Naive thymus-derived CD8-positive, alpha-beta T cell (primary cell): ENCODE measurements at places on chromosomes 12 and 14. TPM values are rescaled to one million over a fixed set of nuclear protein-coding genes. Genes with fewer than 3 reads are reported as not detected.

- DNase-seq = no peak
Measured at GRCh38 chr12:130160711-130161231, 1.5 kb upstream of the FZD10 start.

- no peak for DNase-seq
Measured at GRCh38 chr14:106216679-106217078, 690.3 kb downstream of the TMEM121 start.

DNA sequence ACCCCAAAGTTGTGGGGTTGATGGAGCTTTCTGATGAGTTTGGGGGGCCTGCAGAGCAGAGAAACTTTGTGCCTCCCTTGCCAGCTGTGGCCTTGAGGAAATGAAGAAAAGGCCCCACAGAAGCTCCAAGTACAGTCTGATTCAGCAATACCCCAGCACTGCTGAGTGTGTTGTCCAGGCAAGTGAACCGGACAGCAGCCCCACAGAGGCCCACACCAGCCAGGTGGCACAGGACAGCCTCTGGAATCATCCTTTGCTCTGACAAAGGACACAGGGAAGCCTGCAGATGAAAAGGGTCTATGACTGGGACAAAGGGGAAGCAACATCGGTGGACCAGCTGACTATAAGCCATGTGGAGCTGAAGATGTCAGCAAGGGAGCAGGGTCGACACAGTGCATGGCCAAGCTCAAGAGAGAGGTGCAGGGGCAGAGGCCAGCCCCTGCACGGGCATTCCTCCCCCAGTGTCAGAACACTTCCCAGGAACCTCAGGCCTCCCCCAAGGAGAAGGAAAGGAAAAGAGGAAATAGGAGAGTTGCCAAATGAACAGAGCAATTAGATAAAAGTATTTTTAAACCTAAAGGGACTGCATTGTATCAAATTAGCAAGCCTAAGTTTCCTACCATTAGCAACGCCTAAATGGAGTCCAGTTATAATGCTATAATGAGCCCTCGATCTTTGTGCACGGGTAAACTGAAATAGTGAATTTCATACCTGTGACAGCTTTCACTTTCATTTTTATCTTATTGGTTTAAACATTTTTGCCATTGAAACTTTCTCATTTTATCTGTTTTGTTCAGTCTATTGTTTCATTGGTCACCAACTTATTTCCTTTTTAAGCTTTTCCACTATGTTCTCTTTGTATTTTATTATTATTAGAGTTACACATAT is 46.3 kb upstream of the PTGDR start:
- DNase-seq = no peak

DNA sequence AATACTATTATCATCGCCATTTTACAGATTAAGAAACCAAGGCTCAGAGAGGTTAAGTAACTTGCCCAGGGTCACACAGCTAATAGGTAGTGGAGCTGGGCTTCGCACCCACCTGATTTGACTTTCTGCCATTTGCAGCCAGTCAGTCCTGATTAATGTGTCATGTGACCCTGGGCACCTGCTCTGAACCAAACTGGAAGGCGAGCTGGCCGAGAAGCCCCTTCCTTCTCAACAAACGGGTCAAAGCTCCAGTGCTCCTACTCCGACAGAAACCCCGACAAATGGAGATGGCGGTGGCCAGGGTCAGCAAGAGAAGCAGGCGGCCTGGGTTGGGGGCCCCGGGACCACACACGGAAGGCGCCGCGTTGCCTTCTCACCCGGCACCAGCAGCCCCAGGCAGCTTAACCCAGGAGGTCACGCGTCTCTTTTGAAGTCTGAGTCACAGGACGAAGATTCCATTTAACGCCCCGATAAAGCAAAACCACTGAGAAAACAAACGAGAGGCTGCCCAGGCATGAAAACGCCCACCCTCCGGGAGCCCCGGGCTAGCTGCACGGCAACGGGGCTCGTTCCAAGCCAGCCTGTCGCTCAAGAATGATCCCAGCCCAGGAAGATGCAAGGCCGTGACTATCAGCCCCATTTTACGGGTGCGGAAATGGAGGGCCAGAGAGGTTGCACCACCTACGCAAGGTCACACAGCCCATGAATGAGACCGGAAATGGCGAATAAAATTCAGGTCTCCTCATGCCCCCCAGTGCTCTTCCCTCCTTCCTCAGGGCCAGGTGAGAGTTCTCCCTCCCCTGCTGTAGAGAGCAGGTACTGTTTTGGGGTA is 124.8 kb downstream of the SCARB1 start:
- no peak for DNase-seq

- no peak for DNase-seq
Measured at GRCh38 chr12:44285321-44285960, 449.6 kb downstream of the TMEM117 start.

GRCh38 chr12:111816065-111816615 is 25.9 kb upstream of the MAPKAPK5 start:
- no peak for DNase-seq

DNA sequence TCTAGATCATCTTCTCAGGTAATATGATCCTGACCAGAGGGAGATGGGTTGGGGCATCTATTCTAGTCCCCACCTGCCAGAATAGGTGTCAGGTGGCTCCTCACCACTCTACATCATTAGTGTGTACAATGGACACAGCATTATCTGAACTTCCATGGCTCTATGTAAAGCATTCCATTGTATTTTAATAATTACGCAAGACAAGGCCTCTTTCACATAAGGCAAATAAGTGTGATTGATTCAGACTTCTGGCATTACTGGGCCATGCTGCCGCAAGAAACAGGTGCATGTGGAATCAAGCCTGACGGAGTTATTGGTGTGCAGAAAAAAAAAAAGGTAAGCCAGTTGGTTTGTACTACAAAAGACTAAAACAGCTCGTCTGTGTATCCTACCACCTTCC is 3.1 kb upstream of the DDHD1 start:
- DNase-seq = no peak

GRCh38 chr14:93059917-93060545 is 55.7 kb downstream of the ITPK1 start:
- DNase-seq = peak; percentile 49

GRCh38 chr14:88005050-88005481 is at the start of gene GPR65:
GPR65 (plus strand) TSS chr14:88005135; CDS start chr14:88010848, 5,713 bp downstream.
- DNase-seq = peak; percentile 77

DNA sequence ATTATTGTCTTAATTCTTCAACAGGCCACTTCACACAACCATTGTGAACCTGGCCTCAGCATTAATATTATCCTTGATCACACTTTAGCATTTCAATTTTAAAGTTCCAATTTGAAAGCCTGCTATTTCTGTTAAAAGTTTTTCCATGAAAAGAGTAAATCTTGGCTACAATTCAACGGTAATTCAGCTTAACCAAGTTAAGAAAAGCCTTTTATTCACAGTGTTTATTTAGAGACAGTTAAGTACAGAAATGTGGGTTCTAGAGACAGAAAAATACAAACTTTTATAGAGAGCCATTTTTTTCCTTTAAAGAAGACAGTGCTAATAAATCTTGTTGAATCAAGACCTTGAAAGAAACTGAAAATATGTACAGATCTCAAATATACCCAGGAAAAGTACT is 103.9 kb downstream of the NPAS3 start:
- DNase-seq = no peak

GRCh38 chr12:127106697-127107096 is 1160.3 kb upstream of the TMEM132C start:
- DNase-seq = no peak

GRCh38 chr14:46574221-46574977 is 77.2 kb downstream of the RPL10L start:
- DNase-seq = no peak

- DNase-seq = no peak
Measured at GRCh38 chr12:32544893-32545292, 134.2 kb upstream of the DNM1L start.

DNA sequence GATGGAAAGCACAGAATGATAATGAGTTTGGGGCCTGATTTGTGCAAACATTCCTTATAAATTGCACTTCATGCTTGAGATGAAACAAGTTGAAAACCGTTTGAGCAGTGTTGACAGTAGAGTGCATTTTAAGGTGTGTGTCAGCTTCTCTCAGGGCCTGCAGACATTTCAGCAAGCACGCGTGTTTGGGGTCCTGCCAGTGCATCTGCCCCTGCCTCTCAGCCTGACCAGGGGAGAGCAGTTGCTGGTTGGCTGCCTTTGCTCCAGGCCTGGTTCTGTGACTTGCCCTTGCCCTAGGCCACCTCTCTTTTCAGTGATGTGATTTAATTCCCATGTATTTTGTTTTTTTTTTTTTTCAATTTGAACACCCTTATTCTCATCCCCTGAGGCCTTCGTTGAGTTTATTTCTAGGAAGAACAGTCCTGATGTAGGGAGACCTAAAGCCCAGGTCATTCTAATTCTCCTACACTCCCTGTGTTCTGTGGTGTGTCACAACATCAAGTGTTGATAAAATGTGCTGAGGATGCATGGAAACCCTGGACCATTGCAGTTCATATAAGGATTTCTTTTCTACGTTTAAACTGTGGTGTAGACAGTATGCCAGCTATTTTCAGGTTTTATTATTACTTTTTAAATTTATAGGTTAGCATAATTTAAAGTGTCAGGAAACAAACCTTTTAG is 40.1 kb upstream of the AMN start:
- DNase-seq = no peak

GRCh38 chr12:44224399-44225148 is 388.7 kb downstream of the TMEM117 start:
- no peak for DNase-seq

DNA sequence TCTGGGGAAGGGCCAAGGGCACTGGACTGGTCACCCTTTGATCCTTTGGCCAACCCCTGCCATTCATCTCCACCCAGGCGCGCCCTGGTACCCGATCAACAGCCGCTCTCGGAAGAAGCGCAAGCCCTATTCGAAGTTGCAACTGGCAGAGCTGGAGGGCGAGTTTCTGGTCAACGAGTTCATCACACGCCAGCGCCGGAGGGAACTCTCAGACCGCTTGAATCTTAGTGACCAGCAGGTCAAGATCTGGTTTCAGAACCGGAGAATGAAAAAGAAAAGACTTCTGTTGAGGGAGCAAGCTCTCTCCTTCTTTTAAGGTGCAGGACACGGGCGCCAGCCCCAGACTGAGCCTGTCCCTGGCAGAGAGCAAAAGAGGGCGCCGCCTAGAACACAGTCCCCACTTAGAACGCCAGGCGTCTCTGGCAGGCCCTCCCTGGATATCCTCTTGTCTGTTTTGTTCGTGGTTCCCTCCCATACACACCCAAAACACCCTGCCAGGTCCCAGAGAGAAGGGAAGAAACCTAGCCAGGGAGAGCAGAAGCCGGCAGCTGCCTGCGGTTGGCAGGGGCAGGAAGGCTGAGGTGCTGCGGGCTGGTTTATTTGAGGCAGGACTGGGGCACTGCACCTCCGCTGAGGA is 1.7 kb downstream of the HOXC12 start:
- no peak for DNase-seq

DNA sequence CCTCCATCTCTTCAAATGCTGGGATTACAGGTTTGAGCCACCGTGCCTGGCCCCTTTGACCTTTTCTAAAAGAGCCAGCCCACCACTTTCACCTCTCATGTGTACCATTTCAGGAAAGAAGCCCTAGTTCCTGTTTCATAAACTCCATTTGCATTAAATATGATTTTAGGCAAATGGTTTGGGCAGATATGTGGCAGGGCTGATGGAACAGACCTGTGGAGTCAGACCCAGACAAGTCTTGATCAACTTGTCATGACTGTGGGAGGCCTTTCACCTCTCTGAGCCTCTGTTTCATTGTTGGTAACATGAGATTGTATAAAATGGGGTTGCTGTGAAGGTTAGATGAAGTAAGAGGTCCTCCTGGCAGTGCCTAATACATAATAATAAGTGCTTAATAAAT is 5.2 kb upstream of the MAP3K9 start:
- DNase-seq = no peak

GRCh38 chr12:6352193-6353173 is 10.6 kb upstream of the TNFRSF1A start:
- DNase-seq = no peak

GRCh38 chr12:5008661-5009060 is 35.0 kb upstream of the KCNA5 start:
- DNase-seq = no peak

DNA sequence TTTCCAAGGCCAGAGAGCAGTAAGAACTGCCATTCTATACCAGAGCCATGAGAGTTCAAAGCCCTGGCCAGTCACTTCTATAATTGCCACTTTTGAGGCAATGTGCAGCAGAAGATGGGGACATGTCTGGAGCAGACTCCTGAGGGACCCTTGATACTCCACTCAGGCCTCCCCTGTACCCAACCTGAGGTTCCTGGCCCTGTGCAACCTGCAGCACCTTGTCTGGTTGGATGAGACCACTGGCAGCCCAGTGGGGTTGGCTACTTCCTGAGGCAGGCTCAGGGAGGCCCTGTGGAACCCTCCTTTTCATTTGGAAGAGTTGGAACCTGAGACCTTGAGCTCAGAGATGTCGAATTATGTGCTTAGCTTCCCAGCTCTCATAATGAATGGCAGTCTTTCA is 54.4 kb downstream of the GALNT16 start:
- no peak for DNase-seq

DNA sequence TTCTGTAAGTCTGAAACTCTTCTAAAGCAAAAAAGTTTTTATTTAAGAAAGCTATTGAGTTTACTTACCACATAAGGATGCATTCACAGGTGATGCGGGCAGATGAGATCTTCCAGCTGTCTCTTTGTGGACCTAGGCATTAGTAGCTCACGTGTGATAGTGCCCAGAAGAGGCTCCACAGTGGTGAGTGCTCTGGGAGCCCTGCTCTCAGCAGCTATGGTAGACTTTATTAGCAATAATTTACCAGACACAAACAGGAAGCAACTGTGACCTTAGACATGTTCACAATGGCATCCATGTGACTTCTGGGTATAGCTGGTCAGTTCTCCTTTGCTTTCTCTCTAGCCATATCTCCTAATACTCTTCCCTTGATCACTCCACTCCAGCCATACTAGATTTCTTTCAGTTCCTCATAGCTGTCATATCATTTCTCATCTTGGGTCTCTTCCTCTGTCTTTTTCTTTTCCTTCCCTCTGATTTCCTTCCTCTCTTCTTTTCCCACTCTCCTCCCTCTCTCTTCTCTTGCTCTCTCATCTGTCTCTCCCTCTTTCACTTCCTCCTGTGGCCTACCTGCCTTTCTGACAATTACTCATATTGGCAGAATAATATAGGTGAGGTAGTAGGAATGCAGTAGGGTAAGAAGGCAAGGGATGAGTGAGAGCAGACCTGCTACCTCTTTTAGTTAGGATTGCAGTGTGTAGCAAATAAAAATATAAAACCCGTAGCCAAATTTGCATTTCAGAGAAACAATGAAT is 75.2 kb upstream of the SCAF11 start:
- DNase-seq = no peak

DNA sequence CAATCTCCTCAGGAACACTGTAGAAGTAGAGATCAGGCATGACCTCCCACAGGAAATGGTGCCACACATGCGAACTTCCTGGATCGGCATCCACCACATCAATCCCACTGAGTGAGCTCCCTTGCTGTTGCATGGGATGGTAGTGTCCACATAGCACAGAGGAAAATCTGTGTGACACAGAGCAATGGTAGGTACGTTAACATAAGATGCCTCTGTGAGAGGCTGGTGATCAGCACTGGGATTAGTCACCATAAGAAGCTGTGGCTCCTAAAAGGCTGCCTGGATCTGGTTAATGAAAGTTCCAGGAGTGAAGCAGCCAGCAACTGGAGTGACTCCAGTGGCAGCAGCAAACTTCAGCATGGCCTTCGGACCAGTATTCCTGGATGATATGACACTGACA is 21.8 kb downstream of the WDHD1 start:
- no peak for DNase-seq

Gene POTEG
- not detected for total RNA-seq

Gene KRT78
- not detected for total RNA-seq

Gene CYP46A1
- total RNA-seq = 0.41 TPM

Gene KLRB1
- total RNA-seq = 1.6 TPM

Gene PMCH
- total RNA-seq = not detected

Gene RNASE4
- 0.63 TPM for total RNA-seq

Gene EFS
- not detected for total RNA-seq

Gene AKAP5
- 0.49 TPM for total RNA-seq

Gene KLRC3
- 3.2 TPM for total RNA-seq

Gene PPFIBP1
- 9.2 TPM for total RNA-seq

Gene NGB
- not detected for total RNA-seq

Gene PABPN1
- 218 TPM for total RNA-seq
